Activated CD4-positive, alpha-beta T cell treated with anti-CD3 and anti-CD28 coated beads for 48 hours (primary cell): ENCODE measurements at places on chromosomes 5 and 9.

- DNase-seq: no peak
Measured at GRCh38 chr5:74521401-74521800, 119.1 kb downstream of the ENC1 start.

DNA sequence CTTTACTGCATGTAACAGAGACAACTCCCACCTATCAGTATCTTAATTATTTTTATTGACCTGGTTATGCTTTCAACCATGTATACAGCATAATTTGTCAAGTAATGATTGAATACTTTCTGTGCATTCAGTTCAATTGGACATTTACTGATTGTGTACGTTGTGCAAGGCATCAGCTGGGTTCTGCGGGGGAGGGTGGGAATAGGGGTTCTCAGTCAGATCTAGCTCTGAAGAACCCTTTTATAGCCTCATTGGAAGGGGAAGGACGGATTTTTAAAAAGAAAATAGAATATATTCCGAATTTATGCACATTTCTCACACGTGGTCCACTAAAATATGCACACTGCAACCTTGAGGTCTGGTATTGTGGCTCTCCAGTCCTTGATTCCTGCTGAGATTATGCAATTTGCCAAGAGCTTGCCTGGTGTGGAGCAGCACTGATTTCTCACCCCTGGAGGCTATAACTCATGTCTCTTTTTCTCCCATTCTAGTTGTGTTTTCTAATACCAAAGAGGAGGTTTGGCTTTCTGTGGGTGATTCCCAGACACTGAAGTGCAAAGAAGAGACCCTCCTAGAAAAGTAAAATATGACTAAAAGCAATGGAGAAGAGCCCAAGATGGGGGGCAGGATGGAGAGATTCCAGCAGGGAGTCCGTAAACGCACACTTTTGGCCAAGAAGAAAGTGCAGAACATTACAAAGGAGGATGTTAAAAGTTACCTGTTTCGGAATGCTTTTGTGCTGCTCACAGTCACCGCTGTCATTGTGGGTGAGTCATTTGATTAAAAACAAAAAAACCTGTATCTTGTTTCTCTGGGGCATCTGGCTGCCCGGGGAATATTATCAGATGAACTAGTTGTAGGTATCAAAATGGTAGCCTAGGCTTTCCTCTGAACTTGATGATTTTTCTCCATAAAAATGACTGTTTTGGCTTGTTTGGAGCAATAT lies 1.7 kb downstream of the SLC1A3 start:
- DNase-seq: no peak

- DNase-seq: no peak
Measured at GRCh38 chr5:14202462-14202861, 59.3 kb downstream of the TRIO start.

- DNase-seq: no peak
Measured at GRCh38 chr5:171906703-171907590, 99.5 kb downstream of the FBXW11 start.

DNA sequence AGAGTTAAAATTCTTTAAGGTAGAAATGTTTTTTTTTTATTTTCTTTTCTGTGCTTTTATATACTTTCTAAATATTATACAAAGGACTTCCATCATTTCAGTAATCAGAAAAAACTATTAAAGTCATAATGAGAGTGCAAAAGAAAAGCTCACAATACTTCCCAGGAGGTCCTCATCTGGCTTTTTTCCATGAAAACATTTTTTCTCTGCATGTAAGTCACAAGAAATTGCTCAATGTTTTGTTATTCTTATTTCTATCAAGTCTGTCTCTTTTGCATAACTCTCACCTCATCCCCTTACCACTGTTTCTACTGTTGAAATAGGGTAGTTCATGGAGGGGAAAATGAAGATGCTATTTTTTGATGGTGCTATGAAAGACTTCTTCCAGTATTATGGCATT lies 375.0 kb downstream of the TMEM232 start:
- DNase-seq: no peak

DNA sequence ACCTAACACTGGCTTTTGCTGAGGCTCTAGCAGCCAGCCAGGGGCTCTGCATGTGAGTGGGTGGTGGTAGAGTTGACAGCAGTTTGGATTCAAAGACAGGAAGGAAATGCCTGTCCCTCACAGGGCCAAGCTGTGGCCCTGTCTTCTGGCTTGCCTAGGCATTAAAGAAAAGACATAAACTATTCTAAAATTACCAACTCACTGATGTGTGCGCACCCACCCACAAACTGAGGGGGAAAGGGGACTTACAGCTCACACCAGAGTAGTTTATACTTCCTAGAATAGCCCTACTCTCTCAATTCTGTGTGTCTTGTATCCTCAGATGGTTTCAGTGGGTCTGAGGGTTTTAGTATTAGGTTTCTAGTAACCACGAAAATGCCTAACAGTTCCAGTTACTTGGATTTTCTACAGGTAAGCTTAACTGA lies 18.3 kb upstream of the IL13 start:
- peak; percentile 37 for DNase-seq

- no peak for DNase-seq
Measured at GRCh38 chr9:135547756-135548736, 2.1 kb downstream of the OBP2A start.

DNA sequence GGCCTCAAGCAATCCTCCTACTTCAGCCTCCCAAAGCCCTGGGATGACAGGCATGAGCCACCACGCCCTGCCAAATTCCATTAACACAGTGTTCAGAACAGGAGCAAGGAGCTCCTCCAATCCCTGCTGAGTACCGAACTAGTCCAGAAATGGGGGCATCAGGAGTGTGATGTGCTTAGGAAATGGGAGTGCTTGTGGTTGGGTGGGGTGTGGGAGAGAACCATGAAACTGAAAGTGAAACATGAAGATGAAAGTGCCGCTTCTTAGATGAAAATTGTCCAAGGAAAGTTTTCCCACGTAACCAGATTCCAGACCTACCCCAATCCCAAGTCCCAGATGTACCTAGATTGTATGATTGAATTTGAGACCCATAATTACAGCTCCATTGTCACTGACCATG lies 16.7 kb upstream of the ZNF131 start:
- DNase-seq: no peak

DNA sequence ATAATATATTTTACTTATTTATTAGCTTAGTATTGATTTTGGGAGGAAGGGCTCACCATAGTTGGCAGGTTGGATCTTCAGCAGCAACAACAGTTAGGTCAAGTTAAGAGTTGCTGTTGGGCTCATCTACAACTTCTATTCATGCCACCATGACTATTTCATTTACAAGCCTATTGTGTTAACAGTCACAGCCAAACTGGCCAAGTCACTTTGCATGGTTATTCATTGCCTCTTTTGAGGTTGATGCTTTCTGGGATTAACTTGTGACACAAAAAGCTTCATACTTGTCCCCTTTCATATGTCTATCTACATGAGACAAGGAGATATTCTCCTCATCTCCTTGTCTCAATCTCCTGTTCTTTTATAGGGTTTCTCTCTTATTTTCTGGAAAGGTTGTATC lies 98.3 kb downstream of the WDR70 start:
- DNase-seq: no peak

DNA sequence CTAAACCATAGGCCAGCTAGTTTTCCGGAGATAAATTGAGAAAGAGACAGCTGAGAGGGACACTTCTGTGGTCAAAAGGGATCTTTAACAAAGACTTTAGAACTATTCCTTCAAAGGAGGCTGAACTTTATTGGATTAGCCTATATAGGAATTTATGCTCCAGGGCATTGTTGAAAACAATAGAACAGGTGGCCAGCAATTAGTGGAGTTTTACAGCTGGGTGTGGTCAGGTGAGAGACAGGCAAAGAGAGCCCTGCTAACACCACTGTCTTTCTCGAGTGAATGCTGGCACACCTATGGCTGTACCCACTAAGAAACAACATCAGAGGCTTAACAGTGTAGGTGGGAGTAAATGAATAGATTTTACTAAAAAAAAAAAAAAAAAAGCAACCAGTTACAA lies 16.7 kb upstream of the TLR4 start:
- DNase-seq: no peak

- DNase-seq: no peak
Measured at GRCh38 chr5:94544875-94545547, 73.4 kb downstream of the KIAA0825 start.

- no peak for DNase-seq
Measured at GRCh38 chr5:67957374-67957773, 258.2 kb upstream of the PIK3R1 start.

DNA sequence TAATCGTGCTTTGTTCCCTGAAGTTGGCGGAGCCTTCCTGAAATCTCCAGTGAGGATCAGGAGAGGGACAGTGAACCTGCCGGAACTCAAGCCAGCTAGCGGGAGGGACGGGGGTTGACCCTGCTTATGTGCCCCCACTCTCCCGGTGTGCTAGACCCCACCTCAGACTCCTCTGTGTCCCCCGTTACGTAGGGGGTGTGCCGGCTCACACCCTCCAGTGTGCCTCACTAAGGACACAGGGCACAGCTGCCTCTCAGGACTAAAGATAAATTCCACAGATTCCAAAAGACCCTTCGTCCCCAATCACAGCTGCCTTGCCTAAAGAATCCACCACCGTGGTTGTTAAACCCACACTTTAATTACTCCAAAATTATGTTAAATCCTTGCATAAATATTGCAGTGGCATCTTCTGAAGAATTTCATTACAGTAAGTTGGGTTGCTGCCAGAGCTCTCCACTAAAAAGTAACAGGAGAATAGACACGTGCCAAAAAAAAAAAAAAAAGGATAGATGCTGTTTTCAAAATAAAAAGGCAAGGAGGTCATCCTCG lies 73.7 kb downstream of the GTF3C4 start:
- DNase-seq: no peak

- no peak for DNase-seq
Measured at GRCh38 chr9:130347931-130348330, 82.4 kb downstream of the HMCN2 start.

DNA sequence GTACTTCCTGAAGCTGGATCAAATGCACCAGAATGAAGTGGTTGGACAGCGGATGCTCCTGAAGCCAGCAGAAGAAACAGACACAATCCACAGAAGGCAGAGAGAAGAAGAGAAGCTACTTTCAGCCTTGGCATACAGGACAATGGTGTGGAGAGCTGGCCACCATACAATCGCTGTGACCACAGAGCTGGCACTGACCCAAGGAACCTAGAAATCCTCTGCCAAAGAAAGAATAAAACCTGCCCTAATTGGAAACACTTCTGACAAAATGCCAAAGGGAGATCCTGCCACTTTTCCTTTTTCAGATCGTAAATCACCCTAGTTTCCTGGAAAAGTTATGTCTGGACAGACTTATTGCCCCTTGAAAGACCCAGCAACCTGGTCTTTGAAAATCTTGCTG lies 77.8 kb downstream of the BAAT start:
- no peak for DNase-seq

DNA sequence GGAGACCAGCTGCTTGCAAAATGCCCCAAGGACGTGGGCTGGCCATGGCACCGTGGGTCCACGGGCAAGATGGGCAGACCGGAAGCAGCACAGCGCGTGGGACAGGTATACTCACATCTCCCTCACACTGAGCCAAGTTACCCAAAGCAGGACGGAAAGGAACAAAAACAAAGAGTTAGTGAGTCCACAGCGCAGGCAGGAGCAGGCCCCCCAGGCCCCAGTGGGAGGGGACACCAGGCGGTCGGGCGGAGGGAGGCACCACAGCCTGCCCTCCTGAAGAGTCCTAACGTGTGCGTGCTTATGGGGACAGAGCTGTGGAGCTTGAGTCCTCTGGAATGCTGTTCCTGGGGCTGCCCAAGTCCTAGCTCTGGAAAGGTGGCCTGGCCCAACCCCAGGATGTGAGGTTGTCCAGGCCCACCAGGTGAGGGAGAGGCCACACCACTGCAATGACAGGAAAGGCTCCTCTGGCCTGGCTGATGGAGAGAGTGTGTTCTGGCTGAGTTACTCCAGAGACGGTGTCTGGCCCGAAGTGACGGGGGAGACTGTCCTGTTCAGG lies 15.2 kb downstream of the SH3GLB2 start:
- no peak for DNase-seq

GRCh38 chr5:111236995-111237394 lies 12.8 kb downstream of the CAMK4 start:
- DNase-seq: no peak

DNA sequence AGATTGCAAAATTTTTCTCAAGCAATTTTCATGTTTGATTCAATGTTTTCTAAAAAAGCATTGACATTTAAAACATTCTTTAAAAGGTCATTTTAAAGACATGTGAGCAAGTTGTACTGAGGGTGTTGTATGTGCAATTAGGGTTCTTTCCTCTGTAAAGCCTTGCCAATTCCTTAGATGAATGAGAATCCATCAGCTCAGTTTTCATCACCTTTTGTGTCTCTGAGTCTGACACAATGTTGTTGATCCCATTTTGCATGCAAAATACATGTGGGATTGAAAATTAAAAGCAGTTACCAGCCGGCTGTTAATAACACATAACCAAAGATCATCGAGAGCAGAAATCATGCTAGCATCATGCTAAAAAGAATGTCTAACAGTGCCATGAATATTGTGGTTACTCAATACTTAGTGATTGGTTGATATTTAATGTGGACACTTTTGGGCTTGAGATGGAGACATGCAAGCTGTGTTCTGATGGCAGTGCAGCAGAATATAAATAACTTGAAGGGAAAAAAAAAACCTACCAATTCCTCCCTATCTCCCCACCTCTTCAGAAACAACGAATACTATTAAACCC lies 57.7 kb downstream of the FGF10 start:
- no peak for DNase-seq

DNA sequence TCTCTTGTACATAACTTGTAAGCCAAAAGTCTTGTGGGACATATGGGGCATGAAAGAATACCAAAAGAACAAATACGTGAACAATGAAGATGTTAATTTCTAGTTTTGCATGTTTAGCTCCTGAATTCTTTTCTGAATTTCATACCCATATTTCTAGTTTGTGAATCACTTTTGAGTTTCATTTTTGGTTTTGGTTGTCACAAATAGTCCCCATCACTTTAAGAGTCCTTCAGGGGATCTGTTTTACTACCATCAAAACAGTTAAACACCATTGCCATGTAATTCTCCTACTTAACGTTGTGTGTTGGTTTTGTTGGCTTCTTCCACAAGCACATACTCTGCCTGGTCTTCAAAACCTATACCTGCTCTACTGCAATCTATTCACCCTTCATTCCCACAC lies 27.0 kb downstream of the VCAN start:
- no peak for DNase-seq

GRCh38 chr5:59487772-59488729 lies 405.5 kb downstream of the PDE4D start:
- DNase-seq: no peak

GRCh38 chr5:26986985-26987384 lies 51.4 kb downstream of the CDH9 start:
- no peak for DNase-seq

DNA sequence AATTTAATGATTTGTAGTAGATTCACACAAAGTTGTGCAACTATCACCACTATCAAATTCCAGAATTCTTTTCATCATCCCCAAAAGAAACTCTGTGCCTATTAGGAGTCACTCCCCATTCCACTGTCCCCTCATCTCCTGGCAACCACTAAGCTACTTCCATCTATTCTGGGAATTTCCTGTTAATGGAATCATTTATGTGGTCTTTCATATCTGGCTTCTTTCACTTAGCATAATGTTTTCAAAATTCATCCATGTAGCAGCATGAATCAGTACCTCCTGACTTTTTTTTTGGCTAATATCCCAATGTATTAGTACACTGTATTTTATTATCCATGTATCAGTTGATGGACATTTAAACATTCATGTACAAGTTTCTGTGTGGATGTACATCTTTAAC lies 157.6 kb downstream of the TTC39B start:
- DNase-seq: no peak

- no peak for DNase-seq
Measured at GRCh38 chr9:77927265-77927664, 104.3 kb downstream of the GNAQ start.
